Motor neuron (in vitro differentiated cells): ENCODE measurements at places on chromosomes 3 and 15.

GRCh38 chr3:184368586-184369183 is 7.2 kb downstream of the POLR2H start:
- ATAC-seq = no peak

GRCh38 chr3:78809966-78810365 is 957.8 kb downstream of the ROBO1 start:
- no peak for ATAC-seq

DNA sequence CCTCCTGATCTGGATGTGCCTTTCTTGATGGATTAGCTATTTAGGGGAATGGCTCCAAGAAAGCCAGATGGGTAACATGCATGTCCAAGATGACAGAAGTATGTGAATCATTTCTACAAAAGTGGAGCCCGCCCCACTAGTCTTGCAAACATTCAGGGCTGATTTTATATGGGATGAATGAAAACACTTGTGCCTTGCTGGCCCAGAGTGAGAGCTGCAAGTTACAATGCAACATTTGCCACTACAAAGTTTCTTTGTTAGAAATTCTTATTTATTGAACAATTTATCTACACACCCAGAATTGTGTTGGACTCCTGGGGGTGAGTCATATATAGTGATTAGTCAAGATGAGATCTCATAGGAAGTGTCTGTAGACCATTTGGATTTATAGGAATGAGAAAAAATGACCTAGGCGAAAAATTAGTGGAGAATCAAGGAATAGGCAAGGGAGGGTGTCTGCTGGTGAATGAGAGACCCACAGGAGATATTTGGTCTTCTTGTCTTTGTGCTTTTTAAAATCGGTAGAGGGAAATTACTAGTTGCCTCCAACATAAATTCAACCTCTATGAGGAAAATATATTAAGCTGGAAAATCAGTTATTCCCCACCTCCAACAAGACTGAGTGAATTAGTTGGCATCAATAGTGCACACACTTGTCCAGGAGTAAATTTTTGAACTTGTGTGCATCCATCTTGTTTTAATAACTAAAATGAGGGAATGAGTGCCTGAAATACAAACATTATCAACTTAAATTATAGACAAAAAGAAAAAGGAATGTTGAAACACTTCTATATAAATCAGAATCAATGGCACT is 53.5 kb upstream of the DCBLD2 start:
- peak; percentile 66 for ATAC-seq

GRCh38 chr3:70386043-70386442 is 73.6 kb upstream of the MDFIC2 start:
- no peak for ATAC-seq

DNA sequence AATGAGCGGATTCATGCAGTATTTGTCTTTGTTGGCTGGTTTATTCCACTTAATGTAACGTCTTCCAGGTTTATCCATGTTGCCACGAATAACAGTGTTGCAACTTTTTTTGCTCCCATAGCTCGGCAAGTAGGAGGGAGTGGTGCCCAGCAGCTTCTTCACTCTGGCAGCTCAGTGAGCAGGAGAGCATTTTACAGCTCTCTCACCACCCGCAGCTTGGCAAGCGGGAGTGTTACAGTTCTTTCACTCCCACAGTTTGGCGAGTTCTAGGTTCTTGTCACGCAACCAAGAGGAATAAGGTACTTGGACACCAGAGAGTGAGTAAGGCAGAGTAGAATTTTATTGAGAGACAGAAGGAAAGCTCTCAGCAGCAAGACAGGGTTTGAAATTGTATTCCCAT is 935.2 kb downstream of the TBL1XR1 start:
- ATAC-seq = no peak

DNA sequence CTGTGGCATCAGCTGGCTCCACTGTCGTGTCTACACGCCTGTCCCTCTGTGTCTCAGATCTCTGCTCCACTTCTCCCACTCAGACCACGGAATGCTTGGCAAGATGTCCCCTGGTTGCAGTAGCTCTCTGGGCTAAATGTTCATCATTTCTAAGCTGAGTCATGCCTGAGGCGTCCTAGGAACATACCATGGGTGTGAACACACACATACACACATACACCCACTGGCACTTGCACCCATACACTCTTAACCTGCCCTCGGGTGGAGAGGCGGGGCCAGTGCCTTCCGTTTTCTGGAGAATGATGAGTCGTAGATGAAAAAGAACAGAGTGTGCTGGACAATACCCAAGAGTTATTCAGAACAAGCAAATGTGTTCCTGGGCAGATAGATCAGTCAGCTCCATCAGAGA is 72.4 kb downstream of the SENP2 start:
- peak; percentile 74 for ATAC-seq
